ENCODE measurements at places on chromosomes 1 and 21. TPM values are rescaled to one million over a fixed set of nuclear protein-coding genes. Genes with fewer than 3 reads are reported as not detected.

- no peak for DNase-seq
These were observed 10.2 kb upstream of the LRRN2 start for GRCh38 chr1:204695692-204696091.

DNA sequence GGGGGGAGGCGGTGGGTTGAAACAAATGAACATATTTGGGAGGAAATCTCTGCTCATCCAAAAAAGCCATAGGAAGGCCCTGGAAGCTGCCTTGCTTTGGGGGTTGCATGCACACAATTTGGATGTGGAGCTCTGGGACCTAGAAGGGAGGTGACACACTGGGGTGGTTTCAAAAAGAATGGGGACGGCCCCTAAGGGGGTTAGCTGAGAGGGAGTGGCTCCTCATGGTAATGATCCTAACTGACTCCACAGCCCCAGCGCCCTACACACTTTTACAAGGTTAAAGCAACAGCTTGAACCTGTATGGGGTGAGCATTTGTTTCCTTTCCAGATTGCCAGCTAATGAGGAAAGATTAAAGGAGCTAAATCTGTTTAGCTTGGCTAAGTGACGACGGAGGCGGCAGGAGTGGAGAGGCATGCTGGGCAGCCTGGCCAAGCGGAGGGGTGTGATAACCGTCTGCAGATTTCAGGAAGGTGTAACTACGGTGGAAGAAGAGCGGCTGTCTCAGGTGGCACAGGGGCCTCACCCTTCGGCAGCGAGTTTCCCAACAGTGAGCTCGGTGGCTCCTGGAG lies 107.3 kb downstream of the RNF220 start:
- DNase-seq = no peak

DNA sequence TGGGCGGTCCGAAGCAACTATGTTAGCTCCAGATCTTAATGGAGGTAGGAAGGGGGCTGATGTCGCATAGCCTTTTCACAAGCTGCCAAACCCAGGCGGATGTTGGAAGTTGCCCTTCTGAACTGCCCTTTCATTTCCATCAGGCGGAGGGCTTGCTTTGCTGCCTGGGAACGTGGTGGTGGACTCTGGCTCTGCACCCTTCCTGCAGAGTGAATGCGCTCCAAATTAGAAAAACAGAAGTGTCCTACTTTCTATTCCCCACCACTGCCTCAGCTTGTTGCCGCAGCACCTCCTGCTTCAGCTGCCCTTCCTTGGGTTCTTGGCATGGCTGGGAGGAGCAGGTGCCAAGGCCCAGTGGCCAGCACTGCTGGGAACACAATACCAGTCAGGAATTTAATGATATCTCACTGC lies 60.6 kb downstream of the AK4 start:
- no peak for DNase-seq

DNA sequence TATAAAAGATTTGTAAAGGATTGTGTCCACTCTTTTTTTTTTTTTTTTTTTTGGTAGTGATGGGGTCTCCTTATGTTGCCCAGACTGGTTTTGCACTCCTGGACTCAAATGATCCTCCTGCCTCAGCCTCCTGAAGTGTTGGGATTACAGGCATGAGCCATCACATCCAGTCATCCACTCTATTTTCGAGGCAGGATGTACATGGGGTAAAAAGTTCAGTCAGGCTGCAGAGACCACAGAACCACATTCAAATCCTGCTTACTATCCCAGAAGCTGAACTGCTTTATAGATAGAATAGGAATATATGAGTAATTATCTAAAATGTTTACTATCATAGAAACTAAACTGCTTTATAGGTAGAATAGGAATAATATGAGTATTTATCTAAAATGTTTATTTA lies 26.0 kb upstream of the KCNK2 start:
- no peak for DNase-seq

- DNase-seq = no peak
These were observed 32.5 kb downstream of the TNNT2 start for GRCh38 chr1:201345081-201345355.

- no peak for DNase-seq
These were observed 160.2 kb upstream of the KAZN start for GRCh38 chr1:14438127-14438769.

- no peak for DNase-seq
These were observed 303.0 kb upstream of the PLD5 start for GRCh38 chr1:242827538-242827937.

DNA sequence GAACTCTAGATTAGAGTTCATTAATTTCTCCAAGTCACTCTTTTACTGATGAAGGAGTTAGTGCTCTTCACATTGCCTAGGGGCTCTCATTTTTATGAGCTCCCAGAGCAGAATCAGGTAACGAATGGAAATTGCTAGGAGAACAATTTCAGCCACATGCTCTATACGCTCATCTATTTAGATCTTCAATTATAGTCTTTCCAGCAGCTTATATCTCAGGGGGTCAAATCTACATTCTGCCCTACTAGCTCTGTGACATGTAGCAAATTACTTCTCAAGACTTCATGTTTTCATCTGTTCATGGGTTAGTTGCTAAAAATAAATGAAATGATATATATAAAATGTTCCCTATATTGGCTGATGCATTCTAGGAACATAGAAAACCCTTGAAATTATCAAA lies 183.6 kb downstream of the PLPP3 start:
- DNase-seq = no peak

DNA sequence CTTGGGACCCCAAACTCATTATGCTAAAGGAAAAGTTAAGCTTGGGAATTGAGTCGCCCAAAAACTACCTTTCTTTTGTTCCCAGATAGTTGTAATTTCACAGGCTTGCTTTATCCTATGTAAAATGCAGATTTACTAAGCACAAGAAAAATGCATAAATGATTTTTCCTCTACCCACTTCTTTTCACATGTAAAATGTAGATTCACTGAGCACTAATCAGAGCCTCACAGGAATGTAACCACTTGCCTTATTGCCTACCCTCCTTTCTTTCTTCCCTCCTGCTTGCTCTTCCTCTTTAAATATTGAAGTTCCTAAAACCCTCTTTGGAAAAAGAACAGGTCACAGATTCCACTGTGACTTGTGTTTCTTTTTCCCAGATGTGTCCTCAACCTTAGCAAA lies 18.3 kb downstream of the CAPN8 start:
- DNase-seq = no peak

DNA sequence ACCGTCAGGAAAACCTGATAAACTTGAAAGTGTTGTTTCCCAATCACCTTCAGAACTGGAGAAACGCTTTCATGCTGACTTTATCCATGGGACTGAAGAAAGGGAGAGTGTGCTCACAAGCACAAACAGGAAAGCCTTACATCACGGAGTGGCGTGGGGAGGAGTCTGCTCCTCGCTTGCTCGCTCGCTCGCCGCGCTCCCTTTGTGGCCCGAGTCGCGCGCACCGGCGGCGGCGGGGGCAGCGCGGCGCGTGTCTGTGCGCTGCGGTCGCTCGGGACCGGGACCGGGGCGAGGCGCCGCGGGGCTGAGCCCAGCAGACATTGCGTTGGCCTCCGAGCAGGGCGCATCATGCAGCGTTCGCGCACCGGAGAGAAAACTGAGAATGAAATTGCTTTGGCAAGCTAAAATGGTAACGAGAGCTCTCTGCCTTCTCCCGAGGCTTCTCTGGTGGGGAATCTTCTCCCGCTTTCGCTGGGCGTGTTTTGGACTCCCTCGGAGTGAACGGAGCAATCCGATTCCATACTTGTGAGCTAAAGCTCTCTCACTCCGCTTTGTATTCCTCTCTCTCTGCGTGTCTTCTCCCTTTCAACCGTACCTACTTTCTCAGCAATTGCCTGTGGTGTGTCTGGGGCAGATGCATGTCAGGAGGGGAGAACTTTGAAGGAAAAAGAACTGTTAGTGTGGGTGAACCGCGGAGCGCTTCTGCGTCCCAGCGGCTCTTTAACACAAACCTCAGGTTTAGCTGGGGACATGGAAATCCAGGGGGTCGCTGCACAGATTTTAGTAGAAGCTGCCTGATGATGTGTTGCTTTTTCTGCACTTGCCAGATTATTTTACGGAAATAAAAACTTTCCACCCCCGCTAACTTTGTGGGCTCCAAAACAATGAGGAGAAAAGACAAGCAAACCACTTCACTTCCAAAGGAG lies at the start of gene RGL1:
Gene RGL1 (plus strand): TSS at position 205 of the 926 bp plus-strand sequence. CDS start 178 bp downstream, at position 383.
- DNase-seq = peak; percentile 89

GRCh38 chr1:35577071-35577998 lies 4.2 kb downstream of the TFAP2E start:
- peak; percentile 37 for DNase-seq

DNA sequence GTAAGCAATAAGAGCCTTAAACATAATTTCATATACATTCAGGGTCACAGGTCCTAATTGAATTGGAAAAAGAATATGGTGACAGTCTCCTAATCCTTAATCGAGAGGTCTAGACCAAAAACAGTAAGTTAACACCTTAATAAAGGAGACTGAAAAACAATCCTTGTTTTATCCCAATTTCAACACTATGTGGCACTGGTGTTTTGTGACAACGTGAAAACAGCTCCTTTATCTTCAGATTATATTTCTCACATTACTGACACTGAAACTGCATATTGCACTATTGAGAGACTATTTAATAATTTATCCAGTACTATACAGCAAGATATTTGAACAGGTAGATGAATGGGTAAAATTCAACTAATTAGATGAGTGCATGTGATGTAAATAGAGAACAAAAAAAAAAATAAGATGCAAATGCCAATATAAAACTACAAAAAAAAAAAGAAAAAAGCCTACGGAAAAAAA lies 34.1 kb downstream of the TP53BP2 start:
- peak; percentile 68 for DNase-seq

SYNC gene
- 6.5 TPM for total RNA-seq

LCE2B gene
- not detected for total RNA-seq

CAMK1G gene
- total RNA-seq = not detected

MASP2 gene
- total RNA-seq = 0.53 TPM

SHISAL2A gene
- not detected for total RNA-seq

Measured in endothelial cell of umbilical vein (primary cell).